ENCODE measurements at places on chromosomes 7 and 10. TPM values are rescaled to one million over a fixed set of nuclear protein-coding genes. Genes with fewer than 3 reads are reported as not detected.

The AGR2 gene
- not detected for total RNA-seq

DNA sequence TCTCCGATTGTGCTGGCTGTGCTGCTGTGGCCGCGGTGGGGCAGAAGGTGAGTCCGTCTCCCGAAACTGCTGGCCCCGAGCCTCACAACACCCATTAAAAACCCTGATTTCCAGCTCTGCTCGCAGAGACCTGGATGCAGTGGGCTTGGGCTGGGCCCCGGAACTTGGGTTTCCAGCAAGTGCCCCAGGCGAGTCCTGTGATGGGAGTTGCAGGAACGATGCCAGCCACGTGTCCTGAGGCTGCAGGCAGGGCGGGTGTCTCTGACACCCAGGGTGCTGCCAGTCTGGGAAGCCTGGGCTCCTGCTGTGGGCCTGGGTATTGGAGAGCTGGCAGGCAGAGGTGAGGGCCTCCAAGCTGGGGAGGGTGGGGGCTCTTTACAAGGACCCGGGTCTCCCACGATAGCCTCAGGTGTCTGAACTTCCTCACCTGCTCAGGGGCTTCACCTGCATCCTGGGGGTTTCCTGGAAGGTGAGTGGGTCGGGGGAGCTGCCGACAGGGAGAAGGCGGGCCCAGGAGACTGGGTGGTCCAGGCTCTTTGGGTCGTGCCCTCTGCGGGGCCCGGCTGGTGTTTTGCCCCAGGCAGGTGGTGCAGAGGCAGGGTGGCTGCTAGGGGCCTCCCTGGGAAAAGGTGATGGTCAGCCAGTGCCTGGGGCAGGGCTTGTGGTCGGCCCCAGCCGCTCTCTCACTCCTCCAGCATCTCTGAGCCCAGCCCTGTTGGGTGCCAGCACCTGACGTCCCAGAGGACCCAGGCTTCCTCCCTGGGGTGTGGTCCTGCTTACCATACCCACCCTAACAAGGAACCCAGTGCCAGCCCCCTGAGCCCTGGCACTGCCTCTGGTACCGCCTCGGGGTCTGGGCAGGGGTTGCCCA, 180.3 kb downstream of the DNAJB6 start:
- H3K4me1 ChIP-seq, result no peaks in the 10 kb centered on the region
- H3K4me3 ChIP-seq, result no peak overlapping the region
- no peak for DNase-seq
- H3K27ac ChIP-seq, result no peak overlapping the region
- H3K36me3 ChIP-seq, result no peaks in the 10 kb centered on the region

DNA sequence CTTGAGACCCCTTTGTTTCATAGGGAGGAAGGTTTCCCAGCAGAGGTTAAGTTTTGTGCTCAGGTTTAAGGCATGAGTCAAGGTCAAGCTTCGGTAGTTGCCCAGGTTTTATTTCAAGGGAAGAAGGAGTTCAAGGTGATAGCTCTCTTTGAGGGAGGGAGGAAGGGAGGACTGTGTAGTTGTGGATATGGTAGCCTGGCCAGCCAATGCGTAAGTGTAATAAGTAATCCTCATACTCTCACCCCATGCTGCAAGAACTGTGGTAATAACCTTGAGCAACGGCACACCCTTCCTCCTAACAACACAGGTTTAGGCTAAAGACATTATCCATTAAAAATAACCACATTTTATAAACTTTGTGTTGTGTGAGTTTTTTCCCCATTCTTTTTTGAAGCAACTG, 478.9 kb downstream of the KCNMA1 start:
- H3K27ac ChIP-seq, result no peak overlapping the region
- no peaks in the 10 kb centered on the region for H3K27me3 ChIP-seq
- H3K4me1 ChIP-seq, result no peaks in the 10 kb centered on the region
- no peak overlapping the region for H3K4me3 ChIP-seq
- no peaks in the 10 kb centered on the region for H3K36me3 ChIP-seq

- peak overlapping the region; percentile 75 for H3K4me3 ChIP-seq
- peak; percentile 83 for DNase-seq
- H3K36me3 ChIP-seq, result no peaks in the 10 kb centered on the region
- H3K27me3 ChIP-seq, result peaks cover 72% of the 10 kb centered on the region
- no peak overlapping the region for H3K27ac ChIP-seq
Measured at GRCh38 chr7:27160546-27161213, 4.2 kb upstream of the HOXA7 start.
